ENCODE measurements at places on chromosomes 2 and 18. TPM values are rescaled to one million over a fixed set of nuclear protein-coding genes. Genes with fewer than 3 reads are reported as not detected.

The CACNB4 gene
- total RNA-seq = 0.17 TPM

The ACADL gene
- total RNA-seq = not detected

- no peak for DNase-seq
Observed at GRCh38 chr18:70194227-70194890, 11.1 kb downstream of the RTTN start.

DNA sequence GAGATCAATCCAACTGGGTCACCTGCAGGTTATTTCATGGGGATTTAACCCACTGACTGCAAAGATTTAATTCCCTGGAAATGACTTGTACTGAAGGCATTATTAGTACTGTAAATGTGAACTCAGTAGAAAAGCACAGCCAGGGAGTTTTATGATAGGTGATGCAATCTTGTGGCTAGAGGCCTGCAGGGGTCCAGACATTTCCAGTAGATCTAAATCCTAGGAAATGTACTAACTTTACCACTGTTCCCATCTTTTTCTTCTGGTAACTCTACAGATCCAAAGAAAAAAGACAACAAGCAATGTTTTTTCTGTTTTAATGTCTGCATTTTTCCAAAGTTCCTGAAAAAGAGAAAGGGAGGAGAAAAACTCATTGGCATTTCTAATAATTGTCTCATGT lies 500.1 kb downstream of the ARHGAP15 start:
- DNase-seq = no peak

Data from CD8-positive, alpha-beta T cell (primary cell).